Osteoblast (primary cell): ENCODE measurements at places on chromosomes 6 and 20. TPM values are rescaled to one million over a fixed set of nuclear protein-coding genes. Genes with fewer than 3 reads are reported as not detected.

DNA sequence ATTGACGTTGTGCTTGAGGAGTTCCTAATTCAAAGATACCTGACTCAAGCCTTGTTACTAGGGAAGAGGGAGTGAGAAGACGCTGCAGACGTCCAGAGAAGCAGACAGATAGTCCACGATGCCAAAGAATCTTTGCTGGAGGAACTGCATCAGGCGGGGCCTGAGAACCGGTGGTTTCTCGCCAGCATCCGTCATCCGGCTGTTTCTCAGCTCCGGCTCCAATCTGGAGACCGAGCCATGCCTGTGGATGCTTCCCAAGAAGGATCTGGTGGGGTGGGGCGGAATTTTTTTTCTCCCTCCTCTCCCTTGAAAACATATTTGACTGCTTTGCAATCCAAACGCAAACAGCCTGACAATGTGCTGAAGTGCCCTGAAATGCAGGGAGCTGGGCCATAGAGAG, 125.8 kb upstream of the SRSF6 start:
- DNase-seq: no peak

DNA sequence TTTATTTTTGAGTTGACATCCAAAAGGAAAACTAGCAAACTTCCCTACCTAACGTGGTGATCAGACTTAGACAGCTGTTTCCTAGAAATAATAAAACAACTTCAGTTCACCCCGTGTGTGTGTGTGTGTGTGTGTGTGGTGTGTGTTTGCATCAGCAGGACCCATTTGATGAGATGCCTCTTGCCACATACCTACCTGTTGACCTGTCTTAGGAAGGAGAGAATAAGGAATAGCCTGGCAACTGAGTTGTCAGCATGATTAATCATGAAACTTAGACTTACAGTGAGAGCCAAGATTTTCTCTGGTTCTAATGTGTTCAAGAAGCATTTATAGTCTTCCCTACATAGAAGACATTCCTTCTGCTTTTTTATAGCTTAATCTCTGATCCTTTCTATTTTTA, 16.1 kb upstream of the PBOV1 start:
- DNase-seq: no peak

GRCh38 chr6:139698526-139699176, 324.2 kb upstream of the CITED2 start:
- DNase-seq: no peak

GRCh38 chr20:7031222-7031621, 263.7 kb downstream of the BMP2 start:
- no peak for DNase-seq

DNA sequence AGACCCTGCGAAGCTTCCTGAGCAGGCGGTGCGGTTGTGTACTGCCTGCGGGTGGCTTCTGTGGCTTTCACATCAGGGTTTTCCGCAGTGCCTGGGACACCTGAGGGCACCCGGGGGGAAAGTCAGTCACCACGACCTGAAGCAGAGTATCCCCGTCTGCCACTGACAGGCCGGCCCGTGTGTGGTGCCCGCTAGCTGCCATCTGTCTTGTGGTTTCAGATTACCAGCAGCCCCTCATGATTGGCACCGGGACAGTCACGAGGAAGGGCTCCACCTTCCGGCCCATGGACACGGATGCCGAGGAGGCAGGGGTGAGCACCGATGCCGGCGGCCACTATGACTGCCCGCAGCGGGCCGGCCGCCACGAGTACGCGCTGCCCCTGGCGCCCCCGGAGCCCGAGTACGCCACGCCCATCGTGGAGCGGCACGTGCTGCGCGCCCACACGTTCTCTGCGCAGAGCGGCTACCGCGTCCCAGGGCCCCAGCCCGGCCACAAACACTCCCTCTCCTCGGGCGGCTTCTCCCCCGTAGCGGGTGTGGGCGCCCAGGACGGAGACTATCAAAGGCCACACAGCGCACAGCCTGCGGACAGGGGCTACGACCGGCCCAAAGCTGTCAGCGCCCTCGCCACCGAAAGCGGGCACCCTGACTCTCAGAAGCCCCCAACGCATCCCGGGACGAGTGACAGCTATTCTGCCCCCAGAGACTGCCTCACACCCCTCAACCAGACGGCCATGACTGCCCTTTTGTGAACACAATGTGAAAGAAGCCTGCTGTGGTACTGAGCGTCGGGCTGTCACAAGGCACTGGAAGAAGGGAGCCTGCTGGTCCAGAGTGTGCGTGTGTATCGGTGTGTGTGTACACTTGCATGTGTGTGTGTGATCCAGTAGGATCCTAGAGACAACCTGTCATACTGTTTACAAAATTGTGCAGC, 54.4 kb downstream of the GOPC start:
- peak; percentile 79 for DNase-seq

GRCh38 chr6:26241033-26241895, 123.7 kb upstream of the BTN3A2 start:
- peak; percentile 36 for DNase-seq

TAPBP gene
- 90.2 and 92.6 TPM in 2 replicates for total RNA-seq

DNA sequence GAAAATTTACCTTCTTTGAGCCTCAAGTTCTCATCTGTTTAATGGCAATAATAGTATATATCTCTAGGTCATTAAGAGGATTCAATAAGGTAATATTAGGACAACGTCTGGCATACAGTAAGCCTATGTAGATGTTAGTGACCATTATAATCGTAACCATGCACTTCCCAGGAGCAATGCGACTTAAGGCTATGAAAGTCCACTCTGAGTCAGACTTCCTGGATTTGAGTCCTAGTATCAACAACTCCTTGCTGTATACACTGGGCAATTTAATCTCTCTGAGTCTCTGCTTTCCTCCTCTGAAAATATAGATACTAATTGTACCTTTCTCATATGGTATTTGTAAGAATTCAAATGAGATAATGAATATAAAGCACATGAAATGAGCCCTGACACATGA, 168.1 kb upstream of the HDDC2 start:
- DNase-seq: no peak

ESR1 gene
- total RNA-seq: 2.4 and 3.3 TPM in 2 replicates

DNA sequence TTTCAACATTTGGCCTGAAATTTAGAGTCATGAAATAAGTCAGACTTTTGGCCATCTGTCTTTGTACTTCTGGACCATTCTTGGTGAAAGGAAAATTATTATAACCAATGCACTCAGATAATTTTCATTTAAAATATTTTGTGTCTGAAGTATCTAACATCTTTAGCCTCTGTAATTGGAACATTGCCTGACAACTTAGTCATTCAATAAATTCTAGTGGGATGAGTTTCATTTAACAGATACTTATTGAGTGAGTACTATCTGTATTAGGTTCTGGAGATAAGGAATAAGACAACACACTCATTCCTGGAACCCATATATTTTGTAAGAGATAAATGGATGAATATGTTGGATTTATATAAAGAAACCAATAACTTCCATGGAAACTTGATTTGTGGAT, 536.0 kb downstream of the BCKDHB start:
- DNase-seq: no peak

- DNase-seq: no peak
These were observed 114.1 kb upstream of the FRMD1 start for GRCh38 chr6:168192901-168193815.

LPA gene
- total RNA-seq: not detected in 2 replicates

- DNase-seq: no peak
These were observed 1.5 kb upstream of the MTO1 start for GRCh38 chr6:73460056-73460455.

DNA sequence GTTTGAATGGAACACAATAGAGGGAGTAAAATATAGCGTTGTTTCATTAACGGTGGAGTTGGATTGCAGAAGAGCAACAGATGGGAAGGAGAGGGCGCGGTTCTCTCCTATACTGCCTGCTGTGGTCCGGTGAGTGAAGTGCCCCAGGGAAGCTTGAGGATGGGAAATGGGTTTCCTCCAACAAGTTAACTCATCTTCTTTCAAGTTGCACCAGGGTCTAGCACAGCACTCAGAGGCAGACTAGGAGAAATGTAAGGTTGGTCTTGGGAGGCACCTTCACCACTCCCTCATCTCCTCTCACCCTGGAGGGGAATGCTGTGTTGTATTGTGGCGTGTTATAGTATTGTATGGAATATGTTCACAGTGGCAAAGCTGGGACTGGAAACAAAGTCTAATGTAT, 96.9 kb upstream of the SLC24A3 start:
- DNase-seq: no peak
